ENCODE measurements at places on chromosomes 7 and 10.
A peak's percentile ranks its signal among the peaks of the same experiment; 100 is the strongest.

GRCh38 chr7:91473619-91474018, 209.4 kb downstream of the FZD1 start:
- no peak for DNase-seq

GRCh38 chr7:32250003-32250402, 179.8 kb upstream of the PDE1C start:
- no peak for DNase-seq

DNA sequence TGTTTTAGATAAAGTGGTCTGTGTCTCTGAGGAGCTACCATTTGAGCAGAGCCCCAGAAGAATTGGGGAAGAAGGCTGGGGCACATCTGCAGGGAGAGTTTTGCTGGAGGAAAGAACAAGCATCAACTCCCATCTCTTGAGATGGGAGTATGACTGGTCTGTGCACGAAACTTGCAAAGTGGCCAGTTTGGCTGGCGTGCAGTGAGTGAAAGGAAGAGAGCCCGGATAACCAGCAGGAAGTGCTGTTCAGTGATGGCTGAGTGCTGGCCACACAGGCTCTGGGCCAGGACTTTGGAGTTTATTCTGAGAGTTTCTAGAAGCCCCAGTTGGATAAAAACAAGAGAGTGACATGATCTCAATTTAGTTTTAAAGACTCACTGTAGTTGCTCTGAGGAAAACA, 34.4 kb upstream of the SVIL start:
- no peak for DNase-seq

- no peak for DNase-seq
These were observed 26.7 kb downstream of the TBC1D12 start for GRCh38 chr10:94428766-94429707.

- DNase-seq = no peak
These were observed 623.1 kb upstream of the MGMT start for GRCh38 chr10:128843972-128844371.

DNA sequence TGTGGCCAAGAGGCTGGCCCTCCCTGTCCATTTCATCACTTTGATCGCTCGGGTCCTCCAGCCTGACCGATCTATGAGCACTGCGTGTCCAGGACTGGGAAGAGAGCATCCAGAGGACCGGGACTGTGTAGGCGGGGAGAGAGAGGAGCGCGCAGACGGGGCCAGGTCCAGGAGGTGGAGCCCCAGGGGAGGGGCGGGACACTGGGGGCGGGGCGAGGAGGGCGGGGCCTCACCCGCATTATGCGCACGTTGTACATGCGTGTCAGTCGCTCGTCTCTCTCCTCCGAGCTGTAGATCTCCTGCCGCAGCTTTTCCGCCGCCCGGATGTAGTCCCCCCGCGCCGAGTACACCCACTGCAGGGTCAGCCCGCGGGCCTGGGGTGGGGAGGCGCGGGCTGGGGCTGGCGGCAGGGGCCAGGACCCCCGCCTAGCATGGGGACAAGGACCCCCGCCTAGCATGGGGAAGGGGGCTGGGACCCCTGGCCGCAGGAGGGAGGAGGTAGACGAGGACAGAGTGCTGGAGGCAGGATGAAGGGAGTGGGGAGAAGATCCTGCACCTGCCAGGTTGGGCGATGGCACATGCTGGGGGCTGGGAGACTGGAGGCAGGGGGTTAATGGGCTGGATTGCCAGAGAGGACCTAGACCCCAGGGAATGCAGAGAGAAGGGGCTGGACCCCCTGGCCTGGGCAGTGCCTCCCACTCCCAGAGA, 14.3 kb downstream of the MOSPD3 start:
- peak; percentile 97 for DNase-seq

GRCh38 chr7:118152149-118152548, 31.8 kb upstream of the LSM8 start:
- DNase-seq = no peak

DNA sequence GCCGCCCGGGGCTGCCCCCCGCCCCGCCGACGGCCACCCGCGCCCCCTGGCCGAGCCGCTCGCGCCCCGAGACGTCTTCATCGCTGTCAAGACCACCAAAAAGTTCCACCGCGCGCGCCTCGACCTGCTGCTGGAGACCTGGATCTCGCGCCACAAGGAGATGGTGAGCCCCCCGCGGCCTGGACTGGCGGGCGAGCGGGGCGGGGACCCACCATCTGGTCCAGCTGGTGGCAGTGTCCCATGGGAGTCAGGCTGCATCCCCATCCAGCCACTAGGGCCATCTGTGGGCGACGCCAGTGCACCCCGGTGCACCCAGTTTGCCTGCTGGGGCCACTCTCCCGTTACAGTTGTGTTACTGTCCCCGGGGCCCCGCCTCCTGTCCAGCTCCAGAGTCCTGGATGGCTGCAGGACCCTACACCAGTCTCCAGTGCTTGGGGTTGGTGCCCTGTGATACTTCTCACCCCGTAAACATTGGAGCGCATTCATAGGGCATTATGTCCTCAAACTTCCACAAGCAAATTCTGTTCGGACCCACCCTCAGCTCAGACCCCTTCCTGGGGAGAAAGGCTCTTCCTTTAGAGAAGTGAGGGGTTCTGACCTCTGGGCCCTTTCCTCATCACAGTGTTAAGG, 672 bp downstream of the LFNG start:
- DNase-seq = peak; percentile 81

DNA sequence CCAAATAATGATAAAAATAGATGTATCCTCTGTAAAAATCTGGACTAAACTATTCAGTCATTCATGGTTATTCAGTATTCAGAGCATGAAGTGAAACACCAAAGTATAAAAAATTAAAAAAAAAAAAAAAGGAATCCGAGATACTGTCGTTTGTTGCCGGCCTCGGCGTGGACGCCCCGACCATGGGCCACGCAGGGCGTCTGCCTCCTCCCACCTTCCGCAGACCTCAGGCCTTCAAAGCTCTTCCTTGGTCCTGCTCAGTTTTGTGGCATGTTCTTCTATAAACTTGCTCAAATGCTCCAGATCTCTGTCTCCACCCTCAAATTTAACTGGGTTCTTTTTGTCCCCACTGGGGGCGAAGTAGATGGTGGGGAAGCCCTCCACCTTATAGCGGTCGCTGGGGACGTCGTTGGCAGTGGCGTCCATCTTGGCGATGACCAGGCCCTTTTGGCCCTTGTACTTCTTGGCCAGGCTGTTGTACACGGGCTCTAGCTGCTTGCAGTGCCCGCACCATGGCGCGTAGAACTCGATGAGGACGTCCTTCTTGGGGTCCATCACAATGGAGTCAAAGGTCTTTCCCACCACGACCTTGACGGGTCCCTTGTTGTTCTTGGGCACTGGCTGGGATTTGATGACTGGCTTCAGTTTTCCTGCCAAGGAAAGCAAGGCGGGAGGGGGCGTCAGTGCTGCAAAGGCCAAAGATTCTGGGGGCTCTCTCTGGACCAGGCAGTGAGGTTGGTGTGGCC, 24.6 kb downstream of the PDIA4 start:
- DNase-seq = no peak

- DNase-seq = no peak
These were observed 357.6 kb upstream of the PCDH15 start for GRCh38 chr10:55158633-55159032.

DNA sequence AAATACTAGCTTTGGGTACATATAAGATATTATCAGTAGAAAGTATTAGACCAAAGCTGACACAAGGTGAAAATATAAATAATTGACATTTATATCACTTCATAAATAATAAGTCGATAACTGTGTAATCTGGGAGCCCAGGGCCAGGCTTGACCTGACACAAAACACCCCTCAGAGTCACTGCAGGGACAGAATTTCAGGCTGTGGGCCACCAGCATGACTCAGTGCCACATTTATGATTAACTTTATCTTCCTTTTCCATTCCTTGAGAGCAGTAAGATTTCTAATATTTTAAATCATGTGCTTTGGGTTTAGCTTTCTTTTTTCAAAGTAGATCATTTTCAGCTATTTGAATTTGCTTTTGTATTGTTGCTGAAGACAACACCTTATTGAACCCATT, 102.9 kb upstream of the NFE2L3 start:
- DNase-seq = no peak

GRCh38 chr7:132298790-132299189, 277.5 kb downstream of the PLXNA4 start:
- no peak for DNase-seq

DNA sequence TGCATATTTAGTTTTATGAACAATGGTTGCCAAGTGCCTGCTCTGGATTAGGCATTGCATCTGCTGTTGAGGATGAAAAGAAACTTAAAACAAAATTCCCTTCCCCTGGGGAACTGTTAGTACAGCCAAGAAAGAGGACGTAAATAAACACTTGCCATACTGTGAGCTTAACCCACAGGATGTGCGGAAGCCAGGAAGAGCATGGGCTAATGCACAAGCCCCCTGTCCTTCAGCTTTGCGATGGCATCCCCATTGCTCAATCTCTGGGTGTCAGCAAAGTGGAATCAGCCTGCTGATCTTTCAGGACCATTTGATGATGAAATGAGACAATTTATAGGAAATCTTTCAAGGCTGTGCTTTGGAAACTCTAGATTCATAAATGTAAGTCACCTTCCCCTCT, 399.9 kb upstream of the IGFBP3 start:
- DNase-seq = no peak

DNA sequence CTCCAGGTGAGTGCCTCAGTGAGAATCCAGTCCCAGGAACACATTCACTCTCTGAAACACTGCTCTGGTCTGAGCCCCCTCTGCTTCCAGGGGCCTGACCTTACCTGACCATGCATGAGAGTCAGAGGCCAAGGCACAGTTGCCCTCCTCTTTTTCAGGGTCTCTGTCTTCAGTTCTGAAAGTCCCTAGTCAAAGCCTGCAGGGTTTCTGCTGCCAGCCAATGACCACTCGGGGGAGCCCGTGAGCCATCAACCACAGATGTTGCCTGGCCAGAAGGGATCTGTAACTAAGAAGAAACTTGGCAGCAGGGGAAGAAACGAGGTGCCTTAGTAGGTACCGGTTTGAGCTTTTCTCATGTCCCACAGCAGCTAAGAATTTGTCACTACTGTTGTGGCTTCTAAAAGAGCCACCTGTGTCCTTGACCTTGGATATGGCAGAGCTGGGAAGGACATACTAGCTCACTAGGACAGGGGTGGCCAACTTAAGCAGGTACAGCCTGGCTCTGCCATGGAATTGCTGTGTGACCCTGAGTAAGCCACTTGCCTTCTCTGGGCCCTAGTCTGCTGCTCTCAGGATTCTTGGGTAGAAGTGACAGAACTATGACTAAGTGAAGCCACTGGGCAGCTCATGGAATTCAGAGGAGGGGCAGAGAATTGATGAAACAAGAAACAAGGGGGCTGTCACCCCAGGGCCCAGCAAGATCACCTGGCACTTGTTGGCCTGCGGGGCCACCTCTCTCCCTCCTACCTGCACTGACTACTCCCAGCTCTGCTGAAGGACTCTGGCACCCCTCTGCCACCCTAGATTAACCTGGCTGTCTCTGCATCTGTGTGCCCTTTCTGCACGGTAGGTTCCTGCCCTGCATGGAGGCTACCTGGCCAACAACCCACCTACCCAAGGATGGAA, 83.8 kb upstream of the GPR26 start:
- DNase-seq = peak; percentile 55

DNA sequence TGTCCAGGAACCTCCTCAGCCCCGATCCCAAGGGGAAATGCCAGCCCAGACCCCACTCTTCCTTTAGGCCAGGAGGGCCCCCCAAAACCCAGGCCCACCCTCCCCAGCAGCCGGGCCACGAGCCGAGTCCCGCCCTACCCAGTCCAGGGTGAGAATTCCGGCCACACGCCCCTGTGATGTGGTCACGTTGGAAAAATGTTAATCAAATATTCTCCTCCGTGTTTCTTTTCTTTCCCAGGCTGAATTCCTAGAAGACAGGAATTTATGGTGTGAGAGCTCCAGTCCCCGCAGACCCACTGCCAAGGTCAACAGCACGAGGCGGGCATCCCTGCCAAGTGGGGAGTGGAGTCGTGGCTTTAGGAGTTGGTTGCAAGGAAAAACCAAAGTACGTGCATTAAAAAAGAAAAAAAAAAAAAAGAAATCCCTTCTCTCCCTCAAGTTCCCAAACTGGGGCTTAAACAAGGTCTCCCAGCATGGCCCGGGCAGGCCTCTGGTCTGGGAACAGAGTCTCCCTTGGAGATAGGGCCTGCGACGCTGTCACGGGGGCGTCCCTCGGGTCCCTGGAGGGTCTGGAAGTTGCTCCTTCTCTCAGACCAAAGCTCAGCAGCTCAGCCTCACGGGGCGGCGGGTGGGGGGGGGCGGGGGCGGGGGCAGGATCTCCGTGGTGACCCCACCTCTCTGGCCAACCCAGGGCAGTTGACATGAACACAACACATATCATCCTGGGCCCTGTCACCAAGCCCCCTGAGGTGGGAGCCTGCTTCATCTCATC, 28.1 kb upstream of the ELN start:
- DNase-seq = no peak

DNA sequence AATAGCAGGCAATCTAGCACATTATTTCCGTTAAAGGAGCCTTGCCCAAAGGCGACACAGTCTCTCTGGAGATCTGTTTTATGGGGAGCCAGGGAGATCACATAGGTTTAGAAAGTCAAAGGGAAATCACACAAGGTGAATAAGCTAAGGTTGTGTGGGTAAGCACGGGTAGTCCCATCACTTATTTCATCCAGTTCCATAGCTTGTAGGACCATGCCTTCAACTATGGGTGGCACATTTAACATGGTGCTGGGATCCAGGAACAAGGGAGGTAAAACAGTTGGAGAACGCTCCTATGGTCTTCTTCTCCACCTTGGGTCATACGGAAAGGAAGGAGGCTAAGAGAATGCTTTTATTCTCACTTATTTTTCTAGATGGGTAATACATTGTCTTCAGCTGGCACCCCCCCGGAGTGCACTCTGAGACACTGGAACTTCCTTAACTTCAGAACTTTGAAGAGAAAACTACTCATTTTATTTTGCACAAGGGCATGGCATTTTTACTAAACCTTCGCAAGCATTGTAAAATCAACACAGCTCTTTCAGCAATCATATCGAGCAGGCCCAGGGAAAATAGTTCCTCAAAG, 435.4 kb downstream of the KIF20B start:
- DNase-seq = no peak

GRCh38 chr7:115227473-115228235, 305.8 kb downstream of the MDFIC start:
- no peak for DNase-seq

GRCh38 chr10:98020784-98021183, 9.6 kb downstream of the CRTAC1 start:
- no peak for DNase-seq

- no peak for DNase-seq
These were observed 493.0 kb downstream of the KCNMA1 start for GRCh38 chr10:77144656-77145055.

- DNase-seq = no peak
These were observed 76.1 kb upstream of the PITRM1 start for GRCh38 chr10:3248526-3249306.

DNA sequence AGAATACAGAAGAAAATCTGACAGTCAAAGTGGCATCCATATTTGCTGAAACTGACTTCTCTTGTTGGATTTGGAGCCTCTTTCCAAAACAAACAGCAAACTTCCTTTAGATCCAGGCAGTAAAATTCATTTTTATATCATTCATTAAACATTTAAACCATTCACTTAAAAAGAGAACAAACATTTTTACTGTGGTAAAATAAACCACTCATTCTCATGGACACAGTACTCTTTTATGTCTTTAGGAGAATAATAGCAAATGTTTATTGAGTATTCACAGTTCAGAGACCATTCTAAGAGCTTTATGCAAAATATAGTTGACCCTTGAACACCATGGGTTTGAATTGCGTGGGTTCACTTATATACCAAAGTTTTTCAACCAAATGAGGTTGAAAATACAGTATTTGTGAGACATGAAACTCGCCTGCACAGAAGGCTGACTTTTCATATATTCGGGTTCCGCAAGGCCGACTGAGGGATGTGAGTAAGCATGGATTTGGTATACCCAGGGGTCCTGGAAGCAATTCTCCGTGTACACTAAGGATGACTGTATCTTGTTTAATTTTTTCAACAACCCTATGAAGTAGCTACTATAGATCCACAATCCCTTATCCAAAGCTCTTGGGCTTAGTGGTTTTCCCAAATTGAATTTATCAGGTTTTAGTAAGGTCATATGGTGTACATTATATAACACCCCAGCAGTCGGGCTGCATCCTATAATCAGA, 49.1 kb downstream of the ATXN7L1 start:
- no peak for DNase-seq
